ENCODE measurements at places on chromosomes 16 and 17.
A peak's percentile ranks its signal among the peaks of the same experiment; 100 is the strongest.

GRCh38 chr17:74408262-74408661 is 23.6 kb upstream of the GPRC5C start:
- DNase-seq, result peak; percentile 44

DNA sequence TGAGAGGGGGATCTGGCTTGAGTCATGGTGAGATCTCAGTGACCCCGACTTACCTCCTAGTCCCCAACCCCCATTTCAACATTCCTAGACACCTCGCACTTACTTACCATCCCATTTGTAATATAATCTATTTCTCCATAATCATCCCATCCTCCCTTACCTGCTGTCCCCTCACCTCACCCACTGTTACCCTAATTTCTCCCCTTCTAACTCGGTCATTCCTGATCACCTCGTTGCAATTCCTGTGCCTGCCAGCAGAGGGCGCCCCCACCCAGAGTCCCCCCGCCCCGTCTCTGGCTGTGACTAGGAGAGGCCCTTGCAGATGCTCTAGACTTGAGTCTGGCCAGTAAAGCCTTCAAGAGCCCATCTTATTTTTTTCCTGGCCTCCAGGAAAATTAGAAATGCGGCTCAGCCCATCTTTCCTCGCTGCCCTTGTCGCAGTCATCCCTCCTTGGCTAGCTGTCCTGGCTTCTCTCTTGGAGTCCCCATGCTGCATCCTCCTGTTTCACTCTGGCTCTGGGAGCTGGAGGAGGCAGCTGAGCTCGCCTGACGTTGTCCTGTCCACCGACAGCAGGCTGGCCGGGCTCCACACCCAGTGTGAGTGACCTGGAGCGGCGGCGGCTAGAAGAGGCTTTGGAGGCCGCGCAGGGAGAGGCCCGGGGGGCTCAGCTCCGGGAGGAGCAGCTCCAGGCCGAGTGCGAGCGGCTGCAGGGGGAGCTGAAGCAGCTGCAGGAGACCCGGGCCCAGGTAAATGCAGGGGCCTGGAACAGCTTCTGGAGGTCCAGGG is 5.0 kb downstream of the TBKBP1 start:
- DNase-seq, result peak; percentile 83

- DNase-seq, result no peak
Measured at GRCh38 chr17:48027322-48027981, 10.1 kb downstream of the COPZ2 start.

GRCh38 chr17:78946631-78947030 is 21.4 kb upstream of the TIMP2 start:
- no peak for DNase-seq

GRCh38 chr17:37488607-37489196 is 989 bp upstream of the DUSP14 start:
- DNase-seq, result peak; percentile 48

DNA sequence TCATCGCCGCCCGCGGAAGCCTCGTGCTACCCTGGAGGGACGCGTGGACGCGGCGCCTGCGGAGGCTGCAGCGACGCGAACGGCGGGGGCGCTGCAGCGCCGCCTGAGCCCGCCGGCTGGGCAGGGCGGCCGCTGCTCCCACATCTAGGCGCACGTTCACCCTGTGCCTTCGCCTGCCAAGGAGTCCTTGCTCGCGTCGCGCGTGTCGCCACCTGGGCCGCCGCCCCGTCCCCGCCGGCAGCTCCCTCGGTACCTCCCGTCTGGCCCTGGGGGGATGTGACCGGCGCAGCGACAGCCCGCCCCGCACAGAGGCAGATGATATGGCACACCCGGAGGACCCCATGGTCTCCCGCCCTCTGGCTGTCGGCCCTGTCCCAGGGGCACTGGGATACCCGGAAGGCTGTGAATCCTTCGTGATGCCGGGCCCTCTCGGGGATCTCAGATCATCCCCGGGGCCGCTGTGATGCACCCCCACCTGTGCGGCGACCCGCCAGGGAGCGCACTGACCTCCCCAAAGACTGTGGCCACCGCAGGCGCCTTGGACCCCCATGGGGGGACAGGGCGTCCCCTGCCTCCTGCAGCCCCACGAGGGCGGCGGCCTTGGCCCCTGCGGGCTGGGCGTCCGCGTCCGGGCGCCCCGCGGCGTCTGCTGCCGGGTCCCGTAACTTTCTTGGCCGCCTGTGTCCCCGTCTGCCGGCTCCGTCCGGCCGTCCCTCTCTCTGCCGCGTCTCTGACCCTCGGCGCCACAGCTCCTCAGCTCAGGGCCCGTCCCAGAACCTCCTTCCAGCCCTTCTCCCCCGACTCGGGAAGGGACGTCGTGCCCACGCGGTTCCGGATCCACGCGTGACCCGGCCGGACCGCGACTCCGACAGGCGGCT is 689 bp upstream of the TBC1D24 start:
- peak; percentile 44 for DNase-seq

GRCh38 chr16:275041-275641 is 603 bp downstream of the RGS11 start:
- DNase-seq, result no peak

- no peak for DNase-seq
Measured at GRCh38 chr17:41624208-41625101, at the start of gene KRT17. KRT17 (minus strand) TSS chr17:41624575; CDS start chr17:41624509, 66 bp downstream.

DNA sequence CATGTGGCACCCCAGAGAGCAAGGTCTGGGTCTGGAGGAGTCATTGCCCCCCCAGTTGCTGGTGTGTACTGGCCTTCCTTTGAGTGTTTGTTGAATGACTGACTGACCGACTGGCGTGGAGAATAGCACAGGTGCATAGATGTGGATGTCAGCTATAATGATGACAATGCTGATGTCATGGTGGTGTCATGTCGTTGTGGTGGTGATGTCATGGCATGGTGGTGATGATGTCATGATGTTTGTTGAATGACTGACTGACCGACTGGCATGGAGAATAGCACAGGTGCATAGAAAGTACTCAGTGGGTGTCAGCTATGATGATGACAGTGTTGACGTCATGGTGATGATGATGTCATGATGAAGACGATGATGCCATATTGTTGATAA is 22.1 kb downstream of the TMEM114 start:
- no peak for DNase-seq

GRCh38 chr16:54233615-54234014 is 53.0 kb downstream of the IRX3 start:
- DNase-seq, result no peak

- no peak for DNase-seq
Measured at GRCh38 chr16:56918467-56919012, 13.4 kb upstream of the HERPUD1 start.

DNA sequence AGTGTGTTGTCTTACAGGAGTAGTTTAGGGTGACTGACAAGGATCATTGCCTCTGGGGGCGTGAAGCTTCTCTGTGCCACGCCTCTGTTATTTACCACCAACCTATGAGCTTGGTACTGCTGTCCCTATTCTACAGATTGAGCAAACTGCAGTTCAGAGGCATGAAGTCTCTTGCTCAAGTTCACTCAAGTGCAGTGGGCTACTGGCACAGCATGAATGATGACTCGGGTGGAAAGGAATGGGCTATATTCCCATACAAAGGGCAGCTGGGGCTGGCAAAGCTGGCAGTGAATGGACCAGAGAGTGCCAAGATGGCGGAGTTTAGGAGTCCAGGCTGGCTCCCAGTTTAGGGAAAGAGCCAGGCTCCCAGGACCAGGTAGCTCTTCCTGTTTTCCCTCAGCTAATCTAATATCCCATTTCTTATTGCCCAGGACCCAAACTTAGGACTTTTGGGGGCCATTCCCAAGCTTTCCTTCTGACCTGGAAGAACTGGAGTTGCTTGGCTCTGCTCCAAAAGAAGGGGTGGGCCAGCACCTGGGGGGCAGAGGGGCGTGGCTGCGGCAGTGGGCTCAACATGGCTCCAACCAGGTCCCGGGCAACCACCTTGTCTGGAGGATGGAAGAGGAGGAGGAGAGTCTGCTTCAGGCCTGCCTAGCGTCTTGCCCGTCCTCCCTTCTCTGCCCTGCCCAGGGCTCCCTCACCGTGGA is 12.9 kb downstream of the PLK1 start:
- DNase-seq, result no peak

DNA sequence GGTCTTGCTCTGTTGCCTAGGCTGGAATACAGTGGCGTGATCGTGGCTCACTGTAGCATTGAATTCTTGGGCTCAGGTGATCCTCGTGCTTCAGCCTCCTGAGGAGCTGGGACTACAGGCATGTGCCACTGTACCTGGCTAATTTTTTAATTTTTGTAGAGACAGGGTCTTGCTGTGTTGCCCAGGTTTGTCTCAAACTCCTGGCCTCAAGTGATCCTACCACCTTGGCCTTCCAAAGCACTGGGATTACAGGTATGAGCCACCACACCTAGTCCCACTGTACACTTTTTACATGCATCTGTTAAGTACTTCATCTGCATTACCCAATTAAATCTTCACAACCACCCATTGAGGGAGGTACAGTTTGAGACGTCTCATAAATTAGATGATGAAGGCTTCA is 12.4 kb downstream of the TNRC6A start:
- DNase-seq, result no peak

DNA sequence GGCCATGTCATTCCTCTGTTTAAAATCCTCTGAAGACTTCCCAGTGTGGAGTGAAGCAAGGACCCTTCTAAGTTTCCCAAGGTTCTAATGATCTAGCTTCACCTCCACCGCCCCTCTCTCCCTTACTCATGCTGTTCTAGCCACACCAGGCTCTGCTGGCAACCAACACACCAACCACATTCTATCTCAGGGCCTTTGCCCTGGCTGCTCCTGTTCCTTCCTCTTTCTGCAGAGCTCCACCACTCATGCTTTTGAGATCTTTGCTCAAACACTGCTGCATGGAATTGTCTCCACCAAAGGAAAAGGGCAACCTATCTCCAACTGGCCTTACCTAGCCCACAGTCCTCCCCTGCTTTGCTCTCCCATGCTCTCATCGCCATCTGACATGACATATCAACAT is 128.7 kb downstream of the XYLT1 start:
- no peak for DNase-seq

- no peak for DNase-seq
Measured at GRCh38 chr16:85137323-85138072, 25.2 kb upstream of the CIBAR2 start.

GRCh38 chr16:81568749-81569087 is 124.1 kb downstream of the CMIP start:
- no peak for DNase-seq

- no peak for DNase-seq
Measured at GRCh38 chr17:70775679-70776078, 606.3 kb downstream of the KCNJ2 start.

GRCh38 chr16:84009282-84009681 is 33.3 kb downstream of the SLC38A8 start:
- no peak for DNase-seq

DNA sequence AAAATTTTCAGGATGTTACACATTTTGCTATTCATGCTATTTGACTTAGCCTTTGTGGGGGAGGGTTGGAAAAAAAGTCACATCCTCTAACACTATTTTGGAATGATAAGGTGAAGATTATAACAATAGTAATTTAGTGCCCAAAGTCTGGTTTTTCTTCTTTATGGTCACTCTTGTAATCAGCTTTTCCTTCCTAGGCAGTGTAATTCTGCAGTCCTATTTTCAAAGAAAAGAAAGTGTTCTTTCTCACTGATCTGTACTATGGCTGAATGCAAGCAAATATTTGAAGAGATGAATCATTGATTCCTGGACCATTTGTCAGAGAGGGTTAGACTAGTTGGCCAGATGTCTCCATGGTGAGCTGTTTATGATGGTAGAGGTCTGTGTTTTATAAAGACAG is 8.4 kb downstream of the RSPRY1 start:
- no peak for DNase-seq

DNA sequence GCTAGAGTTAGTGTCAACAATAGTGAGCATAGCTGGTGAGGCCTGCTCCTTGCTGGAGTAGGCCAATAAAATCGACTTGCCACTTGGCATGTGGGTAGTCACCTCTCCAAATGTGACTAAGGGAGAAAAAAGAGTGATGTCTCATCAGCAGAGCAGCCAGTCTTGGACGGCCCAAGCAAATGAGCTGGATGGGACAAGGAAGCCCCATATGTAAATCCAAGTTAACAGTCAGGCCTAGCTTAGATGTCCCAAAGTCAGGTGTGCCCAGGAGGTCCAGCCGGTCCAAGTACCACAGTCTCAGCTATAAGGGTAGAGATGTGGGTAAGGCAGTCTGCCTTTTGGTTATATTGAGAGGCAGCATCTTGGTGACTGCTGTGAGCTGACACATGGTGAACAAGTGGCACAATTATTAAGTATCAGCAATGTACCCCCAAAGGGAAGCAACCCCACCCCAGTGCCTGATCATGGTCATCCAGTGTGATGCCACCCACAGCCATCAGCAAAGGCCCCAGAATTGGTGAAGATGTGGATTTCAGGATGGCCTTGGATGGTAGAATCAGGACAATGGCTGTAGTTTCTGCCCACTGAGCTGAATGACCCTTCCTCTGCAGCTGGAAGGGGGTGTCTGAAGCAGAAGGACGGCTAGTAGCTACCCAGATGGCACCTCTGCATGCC is 83.4 kb downstream of the TNFRSF13B start:
- DNase-seq, result no peak

GRCh38 chr16:86877108-86877507 is 298.8 kb downstream of the FOXL1 start:
- no peak for DNase-seq

DNA sequence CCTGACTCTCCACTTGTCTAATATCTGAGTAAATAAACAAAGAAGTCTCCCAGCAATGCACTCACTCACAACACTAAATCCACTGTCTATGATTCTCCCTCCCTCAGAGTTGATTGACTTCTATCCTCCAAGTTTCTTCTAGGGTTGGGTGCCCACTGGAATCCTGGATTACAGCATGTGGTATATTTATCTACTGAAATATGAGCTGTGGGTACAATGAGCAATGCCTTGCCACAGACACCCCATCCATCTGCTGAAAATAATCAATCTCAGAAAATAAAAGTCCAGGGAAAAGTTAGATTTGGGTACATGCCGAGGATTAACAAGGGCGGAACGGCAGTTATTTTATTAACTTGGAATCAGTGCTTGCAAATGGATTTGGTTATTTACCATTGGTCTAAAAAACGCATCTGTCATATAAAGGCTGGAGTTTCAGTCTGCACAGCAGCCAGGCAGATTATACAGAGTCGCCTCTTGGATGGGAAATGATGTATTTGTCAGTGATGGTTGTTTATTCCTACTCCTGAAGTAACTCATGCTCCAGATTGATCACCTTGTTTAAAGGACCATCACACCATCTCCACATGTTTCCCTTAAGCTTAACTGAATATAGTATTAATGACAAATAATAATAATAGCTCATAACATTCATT is 193.9 kb upstream of the SOX9 start:
- no peak for DNase-seq

- peak; percentile 53 for DNase-seq
Measured at GRCh38 chr17:16491703-16492612, at the start of gene LRRC75A. LRRC75A (minus strand) TSS chr17:16492193; CDS start chr17:16491990, 203 bp downstream.

DNA sequence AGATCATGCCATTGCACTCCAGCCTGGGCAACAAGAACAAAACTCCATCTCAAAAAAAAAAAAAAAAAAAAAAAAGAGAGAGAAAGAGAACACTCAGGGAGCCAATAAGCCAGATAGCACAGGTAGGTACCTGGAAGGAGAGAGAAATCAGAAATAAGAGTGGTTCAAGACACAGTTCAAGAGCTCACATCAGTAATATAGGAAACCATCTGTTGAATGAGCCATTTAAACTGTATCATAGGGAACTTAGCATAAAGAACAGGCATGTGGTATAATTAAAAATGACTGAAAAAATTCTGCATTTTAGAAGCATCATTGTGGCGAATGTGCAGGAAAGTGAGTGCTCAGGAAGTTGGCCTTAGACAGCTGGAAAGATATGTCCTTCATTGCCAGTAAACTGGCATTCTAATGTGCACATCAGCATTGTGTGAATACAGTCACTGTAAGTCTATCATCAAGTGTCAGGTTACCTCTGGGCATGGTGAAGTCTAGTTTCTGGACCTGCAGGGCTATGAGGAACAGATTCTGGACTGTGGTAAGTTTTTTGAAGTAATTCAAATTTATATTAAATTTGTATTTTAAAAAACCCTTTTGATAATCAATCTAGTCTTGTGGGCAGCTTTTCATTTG is 20.4 kb downstream of the KRT12 start:
- no peak for DNase-seq

Measured in WERI-Rb-1 (cell line).